Foreskin fibroblast (primary cell): ENCODE measurements at places on chromosomes 16 and 17.

DNA sequence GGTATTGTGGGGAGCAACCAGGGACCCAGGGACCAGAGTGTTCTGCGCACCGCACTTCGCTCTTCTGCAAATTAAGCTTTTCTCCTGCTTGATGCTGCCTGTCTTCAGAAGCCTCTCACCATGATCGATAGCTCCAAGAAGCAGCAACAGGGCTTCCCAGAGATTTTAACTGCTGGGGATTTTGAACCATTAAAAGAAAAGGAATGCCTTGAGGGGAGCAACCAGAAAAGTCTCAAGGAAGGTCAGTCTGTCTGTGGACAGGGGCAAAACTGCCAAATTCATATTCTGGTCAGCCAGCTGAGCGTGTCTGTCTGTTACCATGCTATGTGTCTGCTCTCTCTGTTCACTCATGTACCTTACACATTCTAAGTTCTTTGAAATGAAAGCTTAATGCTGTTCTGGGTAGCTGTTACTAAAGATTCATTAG lies 115.7 kb downstream of the MRTFB start:
- no peak for DNase-seq

GRCh38 chr16:3858801-3859200 lies 21.7 kb downstream of the CREBBP start:
- DNase-seq: no peak

DNA sequence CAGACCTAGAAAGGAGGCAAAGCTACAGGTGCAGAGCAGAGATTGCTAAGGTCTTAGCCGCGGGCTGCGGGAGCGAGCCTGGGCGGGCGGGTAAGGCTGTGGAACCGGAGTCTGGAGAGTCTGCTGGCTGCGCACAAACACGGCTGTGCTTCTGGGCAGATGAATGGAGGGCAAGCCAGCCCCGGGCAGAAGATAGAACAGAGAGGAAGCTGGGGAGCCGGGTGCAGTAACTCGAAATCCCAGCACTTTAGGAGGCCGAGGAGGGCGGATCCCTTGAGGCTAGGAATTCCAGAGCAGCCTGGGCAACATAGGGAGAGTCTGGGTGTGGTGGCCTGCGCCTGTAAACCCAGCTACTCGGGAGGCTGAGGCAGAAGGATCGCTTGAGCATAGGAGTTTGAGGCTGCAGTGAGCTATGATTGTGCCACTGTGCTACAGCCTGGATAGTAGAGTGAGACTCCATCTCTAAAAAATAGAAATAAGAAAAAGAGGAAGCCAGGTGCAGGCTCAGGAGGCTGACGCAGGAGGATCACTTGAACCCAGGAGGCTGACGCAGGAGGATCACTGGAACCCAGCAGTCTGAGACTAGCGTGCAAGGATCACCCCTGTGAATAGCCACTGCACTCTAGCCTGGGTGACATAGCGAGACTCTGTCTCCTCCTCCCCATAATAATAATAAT lies 56.3 kb downstream of the PITPNC1 start:
- no peak for DNase-seq

- no peak for DNase-seq
Measured at GRCh38 chr16:49688036-49688697, 167.7 kb downstream of the ZNF423 start.

- DNase-seq: peak; percentile 23
Measured at GRCh38 chr17:28878981-28879380, 18.6 kb downstream of the FLOT2 start.

- DNase-seq: no peak
Measured at GRCh38 chr17:37510056-37510455, 20.4 kb downstream of the DUSP14 start.

DNA sequence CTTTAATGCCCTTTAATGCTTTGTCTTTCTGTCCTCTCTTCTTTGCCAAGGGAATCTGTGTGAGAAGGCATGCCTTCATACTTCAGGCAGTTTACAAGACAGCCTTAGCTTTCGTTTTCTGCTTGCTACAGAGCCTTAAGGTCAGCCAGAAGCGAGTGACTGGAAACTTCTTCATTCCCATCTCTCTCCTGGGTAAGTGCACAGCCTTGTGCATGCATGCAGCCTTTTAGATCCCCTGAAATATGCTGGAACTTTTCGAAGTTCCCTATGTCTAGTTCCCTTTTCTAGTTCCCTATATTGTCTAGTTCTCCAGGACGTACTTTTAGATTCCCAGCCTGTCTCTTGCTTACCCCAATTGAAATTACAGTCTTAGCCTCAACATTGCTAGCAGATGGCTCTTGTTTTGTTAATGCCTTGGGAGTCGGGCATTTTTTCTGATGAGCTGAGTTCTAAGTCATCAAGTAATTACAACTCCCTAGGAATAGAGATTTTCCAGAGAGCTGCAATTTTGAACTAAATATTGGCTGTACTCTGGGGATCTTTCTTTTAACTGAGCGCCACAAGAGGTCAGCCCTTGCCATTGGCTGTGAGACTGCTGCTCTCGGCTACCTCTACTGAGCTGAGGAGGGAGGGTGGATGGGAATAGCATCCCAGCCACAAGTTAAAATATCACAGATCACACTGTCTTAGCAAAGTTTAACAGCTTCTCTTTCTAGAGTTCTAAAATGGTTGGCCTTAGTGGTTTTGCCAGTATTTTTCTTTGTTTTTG lies 22.7 kb upstream of the PPM1D start:
- DNase-seq: peak; percentile 37

GRCh38 chr17:63785556-63785955 lies 11.6 kb downstream of the DDX42 start:
- DNase-seq: peak; percentile 45

DNA sequence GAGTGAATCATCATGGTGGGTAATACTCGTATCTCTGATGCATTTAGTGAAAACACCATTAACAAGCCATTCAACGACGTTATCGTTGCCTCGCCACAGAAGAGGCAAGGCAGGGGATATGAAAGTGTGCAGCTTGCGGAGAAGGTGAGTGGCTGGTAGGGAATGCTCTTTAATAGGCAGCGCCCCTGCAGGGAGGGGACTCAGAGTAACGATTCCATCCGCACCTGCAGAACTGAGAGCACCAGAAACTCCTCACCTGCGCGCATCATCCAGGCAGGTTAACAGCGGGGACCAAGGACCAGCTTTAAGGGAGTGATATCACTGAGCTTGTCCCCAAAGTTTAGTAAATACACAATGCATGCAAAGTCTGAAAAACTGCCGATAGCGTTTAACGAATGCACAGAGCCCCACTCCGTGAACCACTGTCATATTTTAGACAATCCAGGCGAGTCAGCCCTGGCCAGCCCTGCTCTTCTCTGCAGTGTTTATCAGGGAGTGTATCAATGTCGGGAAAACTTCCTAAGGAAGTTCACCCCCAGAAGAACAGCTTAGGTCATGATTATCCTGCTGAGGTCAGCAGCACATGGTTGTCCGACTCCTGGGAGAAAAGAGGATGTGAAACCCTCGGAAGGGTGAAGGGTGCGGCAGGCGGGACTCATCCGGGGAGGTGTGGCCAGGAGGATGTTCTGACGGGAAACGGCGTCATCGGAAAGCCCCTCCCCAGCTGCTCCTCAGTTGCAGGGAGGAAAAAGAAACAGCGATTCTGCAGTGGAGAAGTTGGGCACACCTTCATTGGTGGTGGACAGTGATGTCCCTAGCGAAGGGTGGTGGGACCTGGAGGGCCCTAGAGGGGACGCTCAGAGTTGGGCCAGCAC lies 68.5 kb upstream of the DNAH17 start:
- DNase-seq: peak; percentile 11

GRCh38 chr16:56319376-56319775 lies 106.0 kb downstream of the AMFR start:
- DNase-seq: no peak

DNA sequence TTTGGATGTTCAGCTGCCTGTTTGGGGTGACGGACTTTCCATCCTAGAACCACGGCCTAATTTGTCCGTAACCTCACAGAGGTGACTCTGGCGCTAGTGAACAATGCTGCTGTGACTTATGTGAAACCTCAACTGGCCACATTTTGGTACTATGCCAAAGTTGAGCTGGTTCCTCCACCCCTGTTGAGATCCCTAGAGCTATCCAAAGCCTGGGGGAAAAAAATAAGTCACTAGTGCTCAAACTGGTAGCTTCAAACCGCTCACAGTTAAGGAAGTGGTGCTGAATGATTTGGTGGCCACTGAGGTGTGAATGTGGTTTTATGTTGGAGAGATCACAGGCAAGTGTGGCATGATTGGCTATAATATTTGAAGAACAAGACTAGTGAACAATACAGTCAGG lies 11.3 kb upstream of the TUBG2 start:
- DNase-seq: no peak

- no peak for DNase-seq
Measured at GRCh38 chr17:38554430-38555350, 51.1 kb downstream of the SRCIN1 start.

DNA sequence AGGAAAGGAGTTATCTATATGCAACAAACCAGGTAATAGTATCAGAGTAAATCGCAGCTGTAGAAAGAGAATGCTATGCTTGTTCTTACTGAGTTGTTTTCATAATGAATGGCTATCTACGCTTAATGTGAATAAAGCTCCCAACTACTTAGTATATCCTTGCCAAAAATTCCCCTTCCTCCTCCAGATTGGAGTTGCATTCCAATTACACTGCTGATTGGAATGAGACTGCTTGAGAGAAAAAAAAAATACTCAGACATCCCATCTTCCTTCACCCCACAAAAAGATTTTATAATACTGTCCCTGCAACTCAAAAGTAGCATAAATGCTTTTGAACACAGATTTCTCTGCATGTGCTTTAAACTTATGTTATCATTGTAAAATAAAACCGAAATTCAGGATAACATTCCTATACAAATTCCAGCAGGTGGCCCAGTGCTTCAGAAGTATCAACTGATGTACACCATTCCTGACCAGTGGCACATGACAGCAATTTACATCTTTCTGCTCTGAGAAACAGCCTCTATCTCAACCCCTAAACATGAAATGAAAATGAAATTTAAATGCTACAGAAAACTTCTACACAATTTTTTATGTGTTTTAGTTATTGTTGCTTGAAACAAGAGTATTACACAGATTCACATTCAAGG lies 47.0 kb downstream of the SMURF2 start:
- peak; percentile 72 for DNase-seq

DNA sequence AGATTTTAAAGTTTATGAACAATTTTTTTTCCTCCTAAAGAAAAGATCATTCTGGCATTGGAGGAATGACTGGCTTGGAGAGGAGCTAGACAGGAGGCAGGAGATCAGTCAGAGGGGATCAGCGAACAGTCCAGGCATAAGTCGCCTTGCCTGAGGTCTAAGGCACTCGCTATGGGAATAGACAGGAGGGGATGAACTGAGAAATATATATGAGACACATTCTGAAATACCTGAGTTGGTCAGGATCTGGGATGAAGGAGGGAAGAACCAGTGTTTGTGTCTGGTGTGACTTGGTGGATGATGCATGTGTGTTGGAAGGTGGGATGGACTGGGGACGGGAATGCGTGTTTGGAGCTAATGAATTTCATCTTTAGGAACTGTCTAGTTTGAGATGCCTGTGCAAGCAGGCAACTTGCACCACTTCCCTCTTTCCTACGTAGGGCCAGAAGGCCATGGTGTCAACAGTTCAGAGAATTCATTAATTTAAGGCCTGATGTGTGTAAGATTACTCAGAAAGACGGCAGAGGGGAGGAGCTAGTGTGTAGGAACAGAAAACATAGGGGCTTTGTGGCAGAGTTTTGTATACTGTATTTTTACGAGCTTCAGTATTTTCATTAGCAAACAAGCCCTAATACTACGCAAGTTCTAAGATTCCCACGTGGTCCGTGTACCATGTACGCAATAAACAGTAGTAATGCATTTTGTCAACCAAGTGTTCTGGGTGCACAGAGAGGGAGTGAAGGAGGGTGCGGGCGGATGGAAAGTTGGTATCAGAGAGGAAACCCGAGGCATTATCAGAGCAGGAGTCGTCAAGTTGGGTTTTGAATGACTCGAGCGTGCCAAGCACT lies 825 bp downstream of the HEATR6 start:
- peak; percentile 45 for DNase-seq

GRCh38 chr17:71217769-71218168 lies 903.1 kb upstream of the SOX9 start:
- no peak for DNase-seq

DNA sequence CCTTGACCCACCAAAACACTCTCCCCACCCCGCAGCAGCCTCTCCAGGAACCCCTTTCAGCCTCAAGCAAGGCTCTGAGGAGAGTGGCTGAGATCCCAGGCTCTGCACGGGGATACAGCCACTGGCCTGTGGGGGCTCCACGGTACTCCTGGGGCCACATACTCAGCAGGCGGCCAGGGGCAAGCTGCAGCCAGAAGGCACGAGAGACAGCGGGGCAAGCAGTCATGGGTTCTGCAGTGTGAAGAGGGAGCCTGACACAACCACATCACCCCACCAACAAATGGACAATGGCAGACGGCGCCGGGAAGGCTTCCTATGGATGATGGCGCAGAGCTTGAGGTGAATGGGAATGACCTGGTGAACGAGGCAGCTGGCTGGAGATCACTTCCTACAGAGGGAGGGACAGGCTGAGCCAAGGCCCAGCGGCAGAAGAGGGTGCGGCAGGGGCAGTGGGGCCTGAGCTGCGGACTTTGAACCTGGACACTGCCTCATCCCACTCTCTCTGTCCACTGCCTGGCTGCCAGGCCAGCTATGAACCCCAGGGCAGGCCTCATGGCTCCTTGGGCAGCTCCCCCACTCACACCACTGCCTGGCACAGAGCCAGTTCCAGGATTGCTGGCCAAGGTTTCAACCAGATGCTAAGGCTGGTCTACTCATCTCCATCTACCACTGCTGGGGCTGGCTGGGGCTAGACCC lies 10.8 kb upstream of the BCAR1 start:
- DNase-seq: peak; percentile 70

GRCh38 chr17:72394531-72394930 lies 273.7 kb downstream of the SOX9 start:
- no peak for DNase-seq

DNA sequence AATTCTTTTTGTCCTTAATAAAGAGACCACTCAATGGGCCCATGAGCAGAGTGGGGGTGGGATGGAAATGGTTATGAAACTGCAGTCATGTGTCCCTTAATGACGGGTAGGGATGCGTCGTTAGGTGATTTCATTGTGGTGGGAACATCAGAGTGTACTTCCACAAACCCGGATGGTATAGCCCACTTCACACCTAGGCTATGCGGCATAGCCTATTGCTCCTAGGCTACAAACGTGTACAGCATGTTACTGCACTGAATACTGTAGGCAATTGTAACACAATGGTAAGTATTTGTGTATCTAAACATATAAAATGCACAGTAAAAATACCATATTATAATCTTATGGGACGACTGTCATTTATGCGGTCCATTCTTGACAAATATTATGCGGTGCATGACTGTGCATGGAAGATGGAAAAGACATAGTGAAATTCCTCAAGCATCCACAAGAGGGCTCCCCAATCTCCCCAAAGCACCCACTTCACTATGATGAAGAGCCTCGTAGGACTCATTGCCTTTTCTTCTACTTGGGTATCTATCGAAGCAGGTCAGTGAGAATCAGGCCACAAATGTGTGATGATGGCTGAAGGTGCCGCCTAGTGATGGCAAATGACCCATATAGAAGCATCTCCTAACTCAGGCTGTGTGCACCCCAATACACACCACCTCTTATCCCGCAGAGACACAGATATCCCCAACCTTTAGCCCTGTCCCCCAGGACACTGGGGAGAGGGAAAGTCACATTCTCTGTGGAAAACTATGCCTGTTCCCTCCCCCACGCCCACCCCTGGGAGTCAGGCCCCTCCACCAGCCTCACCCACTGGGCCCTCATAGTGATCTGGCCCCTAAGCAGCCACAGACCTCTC lies 43.5 kb downstream of the TBX21 start:
- DNase-seq: peak; percentile 64

GRCh38 chr17:10035885-10036284 lies 130.8 kb upstream of the RCVRN start:
- DNase-seq: no peak

GRCh38 chr16:22946433-22946832 lies 132.5 kb downstream of the HS3ST2 start:
- DNase-seq: no peak

GRCh38 chr16:84948851-84949610 lies 62.3 kb downstream of the ZDHHC7 start:
- DNase-seq: no peak
